ENCODE measurements at places on chromosomes 5 and 9. TPM values are rescaled to one million over a fixed set of nuclear protein-coding genes. Genes with fewer than 3 reads are reported as not detected.

The PRELID2 gene
- 11.7 TPM for total RNA-seq

The PDCD1LG2 gene
- 1.8 TPM for total RNA-seq

The PIP5K1B gene
- total RNA-seq: 0.16 TPM

The SPINK5 gene
- 3.1 TPM for total RNA-seq

GRCh38 chr5:2985718-2986117, 234.2 kb upstream of the IRX2 start:
- no peaks in the 10 kb centered on the region for H3K4me1 ChIP-seq
- H3K36me3 ChIP-seq: no peaks in the 10 kb centered on the region
- H3K4me3 ChIP-seq: no peak overlapping the region
- no peaks in the 10 kb centered on the region for H3K27me3 ChIP-seq

- no peak for DNase-seq
- no peaks in the 10 kb centered on the region for H3K27me3 ChIP-seq
- peak overlapping the region; percentile 82 for H3K27ac ChIP-seq
- H3K4me3 ChIP-seq: no peak overlapping the region
- peaks cover 56% of the 10 kb centered on the region for H3K4me1 ChIP-seq
Observed at GRCh38 chr5:14209836-14210235, 66.7 kb downstream of the TRIO start.

DNA sequence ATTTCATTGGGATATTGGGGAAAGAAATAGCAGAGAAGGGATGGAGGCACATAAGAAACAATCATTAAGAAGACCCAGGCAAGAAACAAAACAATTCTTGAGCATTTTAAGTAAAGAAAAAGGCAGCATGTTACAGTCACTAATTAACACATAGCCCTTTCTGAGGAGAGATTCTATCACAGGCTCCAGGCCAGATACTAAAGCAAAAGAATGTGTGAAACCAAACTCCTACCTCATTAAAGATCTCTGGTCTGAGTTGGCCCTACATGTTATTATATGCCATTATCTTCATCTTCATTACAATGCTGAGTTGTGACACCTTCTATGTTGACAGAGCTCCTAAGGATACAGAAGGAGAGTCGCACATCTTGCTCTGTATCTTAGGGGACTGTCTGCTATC, 37.5 kb downstream of the DAP start:
- H3K27ac ChIP-seq: peak overlapping the region; percentile 50
- H3K4me3 ChIP-seq: no peak overlapping the region
- H3K36me3 ChIP-seq: peaks cover 7% of the 10 kb centered on the region
- H3K4me1 ChIP-seq: peaks cover 42% of the 10 kb centered on the region

DNA sequence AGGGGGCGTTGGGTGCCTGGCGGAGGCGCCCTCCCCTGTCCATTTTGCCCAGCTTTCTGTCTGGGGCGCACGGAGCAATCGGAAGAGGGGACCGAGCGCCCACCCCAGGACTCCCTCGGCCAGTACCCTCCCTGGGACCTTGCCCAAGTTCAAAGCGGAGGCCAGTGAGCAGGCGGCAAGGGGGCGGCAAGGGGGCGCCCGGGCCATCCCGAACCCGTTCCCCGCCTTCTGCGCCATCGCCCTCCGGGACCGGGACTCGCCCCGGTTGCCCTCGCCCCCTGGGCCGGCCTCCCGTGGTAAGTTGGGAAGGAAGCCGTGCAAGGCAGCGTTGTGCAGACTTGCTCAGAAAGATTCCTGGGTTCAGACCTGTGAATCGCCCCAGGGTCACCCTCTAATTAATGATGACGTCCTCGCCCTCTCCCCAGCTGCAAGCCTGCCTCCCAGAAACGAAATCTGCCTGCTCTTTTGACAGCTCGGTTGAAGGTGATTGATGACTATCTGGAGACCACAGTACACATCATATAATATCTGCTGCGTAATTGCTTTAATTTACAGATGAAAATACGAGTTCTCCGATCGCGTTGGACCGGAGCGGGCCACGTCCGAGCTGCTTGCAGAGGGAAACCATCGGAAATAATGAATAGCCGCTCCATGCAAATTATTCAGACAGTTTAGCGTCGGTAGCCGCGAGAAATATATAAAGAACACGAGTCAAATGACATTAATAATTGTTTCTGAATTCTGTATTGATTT, 1.4 kb upstream of the IRX4 start:
- peak; percentile 88 for DNase-seq
- H3K36me3 ChIP-seq: peaks cover 41% of the 10 kb centered on the region
- H3K4me3 ChIP-seq: peak overlapping the region; percentile 97
- no peaks in the 10 kb centered on the region for H3K27me3 ChIP-seq
- peaks cover 15% of the 10 kb centered on the region for H3K4me1 ChIP-seq

GRCh38 chr9:125754096-125754495, 6.9 kb downstream of the PBX3 start:
- no peak overlapping the region for H3K4me3 ChIP-seq
- H3K27ac ChIP-seq: no peak overlapping the region
- peaks cover 29% of the 10 kb centered on the region for H3K4me1 ChIP-seq
- no peaks in the 10 kb centered on the region for H3K27me3 ChIP-seq
- H3K36me3 ChIP-seq: no peaks in the 10 kb centered on the region
- no peak for DNase-seq

DNA sequence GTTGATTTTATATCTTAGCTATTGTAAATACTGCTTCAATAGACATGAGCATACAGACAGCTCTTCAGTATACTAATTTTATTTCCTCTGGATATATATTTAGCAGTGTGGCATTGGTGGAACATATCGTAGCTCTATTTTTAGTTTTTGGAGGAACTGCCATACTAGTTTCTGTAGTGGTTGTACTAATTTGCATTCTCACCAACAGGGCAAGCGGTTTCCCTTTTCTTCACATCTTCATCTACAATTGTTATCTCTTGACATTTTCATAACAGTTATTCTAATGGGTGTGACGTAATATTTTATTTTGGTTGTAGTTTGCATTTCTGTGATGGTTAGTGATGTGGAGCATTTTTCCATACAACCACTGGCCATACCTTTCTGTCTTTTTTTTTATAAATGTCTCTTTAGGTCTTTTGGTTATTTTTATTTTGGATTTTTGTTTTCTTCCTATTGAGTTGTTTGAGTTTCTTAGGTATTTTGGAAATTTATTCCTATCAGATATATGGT, 32.5 kb downstream of the TAF11L14 start:
- H3K27me3 ChIP-seq: no peaks in the 10 kb centered on the region
- no peak for DNase-seq
- H3K4me3 ChIP-seq: no peak overlapping the region
